ENCODE measurements at places on chromosomes 2 and 18. TPM values are rescaled to one million over a fixed set of nuclear protein-coding genes. Genes with fewer than 3 reads are reported as not detected.

- DNase-seq: no peak
These were observed 2.7 kb upstream of the LRP2 start for GRCh38 chr2:169365029-169365480.

Gene MDH1
- 288 TPM for total RNA-seq

Gene PTGR3
- total RNA-seq: 25.7 TPM

Gene XIRP2
- not detected for total RNA-seq

- DNase-seq: peak; percentile 67
These were observed 74.7 kb upstream of the KCNJ3 start for GRCh38 chr2:154623819-154624218.

DNA sequence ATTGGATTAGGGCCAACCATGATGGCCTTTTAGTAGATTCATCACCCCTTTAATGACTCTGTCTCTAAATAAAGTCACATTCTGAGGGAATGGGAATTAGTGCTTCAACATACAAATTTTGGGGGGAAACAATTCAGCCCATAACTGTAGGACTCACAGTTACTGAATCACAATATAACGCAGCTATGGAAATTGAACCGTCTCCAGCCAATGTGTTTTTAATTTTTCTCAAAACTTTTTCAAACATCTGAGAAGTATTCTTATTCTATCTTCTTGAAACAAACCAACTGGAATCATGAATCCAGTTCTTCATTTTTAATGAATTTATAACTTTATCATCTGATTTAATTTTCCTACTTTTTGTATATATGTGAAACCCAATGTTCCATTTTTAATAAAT is 373.1 kb upstream of the SYT4 start:
- DNase-seq: no peak

- DNase-seq: peak; percentile 80
These were observed 3.3 kb downstream of the MYCN start for GRCh38 chr2:15943378-15944280.

Gene IL37
- not detected for total RNA-seq

GRCh38 chr2:200077210-200077650 is 121.8 kb downstream of the MAIP1 start:
- DNase-seq: peak; percentile 56

- no peak for DNase-seq
These were observed 116.3 kb downstream of the DYM start for GRCh38 chr18:49344096-49344495.

DNA sequence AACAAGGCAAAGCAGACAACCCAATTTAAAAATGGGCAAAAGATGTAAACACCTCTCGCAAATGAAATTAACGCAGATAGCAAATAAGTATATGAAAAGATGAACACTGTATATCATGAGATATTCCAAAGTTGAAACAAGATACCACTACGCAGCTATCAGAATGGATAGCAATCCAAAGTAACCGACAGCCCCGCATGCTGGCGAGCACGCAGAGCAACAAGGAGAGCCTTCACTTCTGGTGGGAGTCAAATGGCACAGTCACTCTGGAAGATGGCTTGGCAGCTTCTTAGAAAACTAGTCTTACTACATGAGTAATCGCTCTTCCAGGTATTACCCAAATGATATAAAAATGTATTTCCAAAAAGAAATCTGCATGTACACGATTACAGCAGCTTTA is 1.4 kb downstream of the NDUFA10 start:
- DNase-seq: no peak

Gene SP5
- total RNA-seq: 1.9 TPM

- DNase-seq: no peak
These were observed 59.4 kb downstream of the SNORC start for GRCh38 chr2:232929303-232930058.

- no peak for DNase-seq
These were observed 34.8 kb upstream of the MMADHC start for GRCh38 chr2:149622343-149622742.

Gene ACTG2
- 20.3 TPM for total RNA-seq

Gene RAD51AP2
- total RNA-seq: 0.24 TPM

- peak; percentile 75 for DNase-seq
These were observed 127.8 kb downstream of the STK39 start for GRCh38 chr2:168119515-168120141.

Gene CHAC2
- 2.1 TPM for total RNA-seq

Gene AKAIN1
- total RNA-seq: not detected

- DNase-seq: no peak
These were observed 28.4 kb downstream of the TMEM37 start for GRCh38 chr2:119460076-119460475.

Gene MAP2
- 7.2 TPM for total RNA-seq

Gene MYOM1
- total RNA-seq: 1.6 TPM

All from hepatocyte (in vitro differentiated cells).